ENCODE measurements at places on chromosomes 16 and 17. TPM values are rescaled to one million over a fixed set of nuclear protein-coding genes. Genes with fewer than 3 reads are reported as not detected.

Gene CDT1
- total RNA-seq: 0.42 TPM

Gene APOH
- total RNA-seq: not detected

Gene TMIGD1
- total RNA-seq: not detected

Gene LUC7L
- 101 TPM for total RNA-seq

Gene TBC1D3H
- not detected for total RNA-seq

Gene DLG4
- 9.0 TPM for total RNA-seq

Data from mononuclear cell (primary cell).